ENCODE measurements at places on chromosomes 13 and 19.

DNA sequence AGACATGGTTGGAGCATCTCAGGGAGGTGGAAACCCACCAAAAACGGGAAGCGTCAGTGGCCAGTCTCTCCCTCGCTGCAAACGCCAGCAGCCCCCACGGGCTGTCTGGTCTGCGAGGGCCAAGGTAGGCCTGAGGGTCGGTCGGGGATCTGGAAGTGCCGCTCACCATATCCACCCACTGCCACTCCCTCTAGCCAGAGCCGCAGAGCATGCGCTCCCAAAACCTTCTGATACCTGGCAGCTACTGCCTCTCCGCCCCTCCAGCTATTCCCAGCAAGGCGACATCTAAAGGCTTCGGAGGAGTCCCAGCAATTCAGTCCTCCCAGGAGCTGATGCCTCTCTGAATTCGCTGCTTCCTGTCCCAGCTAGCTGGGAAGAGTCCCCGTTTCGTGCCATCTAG lies 4.4 kb upstream of the FKRP start:
- no peak for DNase-seq

- DNase-seq: no peak
Observed at GRCh38 chr19:1854542-1855039, 6.3 kb upstream of the REXO1 start.

- DNase-seq: no peak
Observed at GRCh38 chr13:50309882-50310594, 294.8 kb downstream of the KCNRG start.

DNA sequence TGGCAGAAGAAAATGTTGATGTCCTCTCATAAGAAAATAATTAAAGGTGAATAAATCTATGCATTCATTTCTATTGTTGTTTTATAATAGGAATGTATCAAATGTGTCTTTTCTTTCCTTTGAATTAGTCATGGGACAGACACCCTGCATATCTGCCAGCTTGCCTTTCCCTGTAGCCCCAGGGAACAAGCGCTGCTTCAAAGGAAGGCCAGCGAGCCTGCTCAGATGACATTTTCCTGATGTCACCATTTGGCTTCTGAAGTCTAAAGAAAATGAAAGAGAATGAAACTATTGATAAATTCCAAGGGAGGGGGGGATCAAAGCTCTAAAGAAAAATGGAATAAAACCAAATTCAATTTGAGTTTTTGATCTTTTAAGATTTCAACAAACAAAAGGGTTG lies 574.8 kb downstream of the IRS2 start:
- DNase-seq: no peak

DNA sequence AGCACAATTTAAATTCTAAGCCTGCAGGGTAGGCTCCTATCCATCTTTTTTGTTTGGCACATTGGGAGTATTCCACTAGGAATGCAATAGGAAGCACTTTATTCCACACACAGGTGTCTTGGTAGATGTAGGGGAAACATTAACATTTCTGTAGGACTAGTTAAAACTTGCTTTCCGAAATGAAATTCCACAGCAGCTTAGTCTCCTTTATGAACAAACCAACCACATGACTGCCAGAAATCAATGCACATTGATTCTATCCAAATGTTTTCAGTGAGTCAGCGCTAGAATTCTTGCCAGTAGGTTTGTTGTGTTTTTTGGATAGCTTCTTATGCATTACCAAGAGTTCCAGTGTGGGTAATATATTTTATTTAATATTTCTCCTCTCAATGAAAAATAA lies 207.9 kb upstream of the CSNK1A1L start:
- no peak for DNase-seq

DNA sequence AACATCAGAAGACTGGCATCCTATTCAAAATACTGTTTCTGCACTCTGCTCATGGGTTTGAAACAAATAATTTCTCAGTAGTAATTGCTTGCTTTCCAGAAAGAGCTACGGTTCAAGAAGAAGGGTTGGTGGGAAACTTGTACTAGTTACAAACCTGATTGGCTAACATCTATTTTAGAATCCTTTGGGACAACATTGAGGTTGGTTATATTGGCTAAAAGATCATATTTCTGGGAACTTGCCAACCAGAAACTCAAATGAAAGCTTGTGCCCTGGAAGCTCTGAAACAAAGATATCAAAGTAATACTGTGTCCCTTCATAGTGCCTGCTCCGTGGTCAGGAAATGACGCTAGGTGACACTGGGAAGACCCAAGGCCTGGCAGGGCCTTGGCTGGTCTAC lies 141.7 kb downstream of the LACC1 start:
- DNase-seq: no peak

Data from NCI-H2081 treated with DMSO at 0.1 percent for 48 hours (cell line).